Posterior cingulate gyrus (tissue), 11 donors: ENCODE measurements at places on chromosomes 5 and 9.
A peak's percentile ranks its signal among the peaks of the same experiment; 100 is the strongest.

GRCh38 chr9:114233491-114234185 lies 78.3 kb downstream of the COL27A1 start:
- DNase-seq = no peak

- DNase-seq = no peak
These were observed 81.3 kb upstream of the CTSL start for GRCh38 chr9:87644659-87645058.

GRCh38 chr9:75532233-75533050 lies 358.0 kb upstream of the PCSK5 start:
- no peak for DNase-seq

DNA sequence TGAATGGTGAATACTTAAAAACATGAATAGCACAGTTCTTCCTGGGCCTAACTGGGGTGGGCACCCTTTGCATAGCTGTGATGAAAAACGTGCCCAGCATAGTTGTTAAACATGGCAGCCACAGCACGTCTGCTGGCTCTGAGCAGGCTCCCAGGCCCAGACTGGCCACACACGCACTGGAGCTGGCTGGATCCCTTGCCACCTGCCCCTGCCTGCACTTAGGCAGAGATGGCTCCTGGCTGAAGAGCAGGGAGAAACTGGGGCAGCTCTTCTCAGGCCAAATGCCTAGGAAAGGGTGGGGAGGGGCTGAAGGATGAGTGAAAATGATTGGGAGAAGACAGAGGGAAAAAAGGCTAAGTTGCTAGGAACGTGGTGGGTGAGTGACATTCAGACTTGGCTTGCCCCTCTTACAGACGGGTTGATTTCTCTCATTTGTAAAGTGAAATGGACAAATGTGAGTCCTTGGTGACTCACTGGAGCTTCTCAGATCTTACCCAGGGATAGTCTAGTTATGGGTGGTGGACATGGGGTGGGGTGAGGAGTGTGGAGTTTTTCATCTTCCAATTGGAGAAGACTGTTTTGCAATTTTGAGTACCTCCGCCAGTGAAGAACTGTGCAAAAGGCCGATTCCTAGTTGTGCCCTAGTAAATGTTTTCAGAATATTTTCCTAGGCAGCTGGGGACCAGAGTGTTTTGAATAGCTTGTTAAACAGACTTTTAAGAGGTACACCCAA lies 42.4 kb downstream of the TRIO start:
- peak; percentile 43 for DNase-seq

DNA sequence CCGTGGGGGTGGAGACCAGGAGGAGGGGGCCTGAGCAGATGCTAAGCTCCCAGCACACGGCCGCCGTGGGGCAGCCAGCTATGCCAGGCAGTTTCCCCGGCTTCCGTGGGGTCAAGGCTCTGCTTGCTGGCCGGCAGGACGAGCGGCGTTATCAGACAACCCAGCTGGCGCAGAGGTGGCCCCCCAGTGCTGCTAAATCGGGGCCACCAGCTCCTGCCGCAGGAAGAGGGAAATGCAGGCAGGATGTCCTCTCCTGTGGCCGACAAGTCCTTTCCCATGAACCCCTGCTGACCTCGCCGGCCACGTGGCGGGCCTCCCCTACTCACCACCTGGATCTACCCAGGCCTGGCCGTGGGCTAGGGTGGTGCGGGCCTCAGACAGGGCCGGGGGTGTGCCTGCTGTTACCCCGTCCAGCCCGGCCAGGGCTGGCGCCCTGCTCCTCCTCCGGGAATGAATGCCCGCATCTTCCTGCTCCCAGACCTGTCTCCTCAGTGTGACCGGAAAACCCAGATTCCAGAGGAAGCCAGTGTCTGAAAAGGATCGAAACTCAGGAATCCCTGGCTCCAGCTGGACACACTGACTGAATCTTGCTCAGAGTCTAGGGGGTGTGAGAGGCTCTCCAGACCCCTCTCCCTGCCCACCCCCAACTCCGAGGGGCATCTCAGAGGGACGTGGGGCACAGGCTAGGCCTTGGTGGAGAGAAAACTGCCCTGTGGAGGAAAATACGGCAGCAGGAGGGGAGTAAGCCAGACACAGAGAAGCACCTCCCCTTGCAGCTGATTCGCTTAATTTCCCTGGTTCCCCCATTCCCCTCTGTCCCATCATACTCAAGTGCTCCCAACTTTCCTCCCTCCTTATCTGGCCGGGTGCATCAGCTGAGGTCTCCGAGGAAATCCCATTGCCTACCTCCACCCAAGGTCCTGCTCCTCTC lies 3.9 kb downstream of the FLT4 start:
- DNase-seq = peak; percentile 48

GRCh38 chr5:146173597-146173996 lies 8.9 kb downstream of the LARS1 start:
- no peak for DNase-seq

- DNase-seq = no peak
These were observed 69.9 kb upstream of the OR2K2 start for GRCh38 chr9:111399772-111400563.
